ENCODE measurements at places on chromosomes 12 and 14.

DNA sequence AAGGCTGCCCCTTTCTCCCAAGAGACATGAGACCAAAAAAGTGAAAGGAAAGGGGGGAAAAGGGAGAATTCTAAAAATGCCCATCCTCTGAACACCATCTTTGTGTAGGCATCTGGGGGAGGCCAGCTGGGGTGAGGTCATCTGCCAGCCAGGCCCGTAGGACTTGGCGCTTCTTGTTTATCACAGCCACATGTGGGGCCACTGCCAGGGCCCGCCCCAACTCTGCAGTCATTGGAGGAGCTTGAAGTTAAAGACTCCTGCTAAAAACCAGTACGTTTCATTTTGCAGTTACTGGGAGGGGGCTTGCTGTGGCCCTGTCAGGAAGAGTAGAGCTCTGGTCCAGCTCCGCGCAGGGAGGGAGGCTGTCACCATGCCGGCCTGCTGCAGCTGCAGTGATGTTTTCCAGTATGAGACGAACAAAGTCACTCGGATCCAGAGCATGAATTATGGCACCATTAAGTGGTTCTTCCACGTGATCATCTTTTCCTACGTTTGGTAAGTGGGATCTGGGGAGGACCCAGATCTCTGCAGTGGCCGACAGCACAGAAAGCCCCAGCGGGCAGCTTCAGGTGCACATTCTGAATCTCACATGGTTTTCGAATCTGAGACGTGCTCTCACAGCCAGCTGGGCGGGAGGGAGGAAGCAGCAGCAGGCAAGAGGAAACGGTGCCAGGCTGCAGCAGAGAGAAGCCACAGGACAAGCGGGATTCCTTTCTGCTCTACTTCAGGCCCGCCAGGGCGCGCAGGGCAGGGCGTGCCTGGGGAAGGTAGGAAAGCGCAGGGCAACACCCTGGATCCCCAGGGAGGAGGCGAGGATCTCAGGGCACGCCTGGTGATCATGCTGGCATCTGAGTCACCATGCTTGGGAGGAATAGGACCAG is at the start of gene P2RX7:
Gene P2RX7, plus strand, starts transcription at position 276 of the 881 bp plus-strand sequence. Its CDS starts 95 bp downstream, at position 371.
- DNase-seq: peak; percentile 40

- DNase-seq: no peak
Observed at GRCh38 chr12:122139266-122139665, 34.8 kb downstream of the IL31 start.

DNA sequence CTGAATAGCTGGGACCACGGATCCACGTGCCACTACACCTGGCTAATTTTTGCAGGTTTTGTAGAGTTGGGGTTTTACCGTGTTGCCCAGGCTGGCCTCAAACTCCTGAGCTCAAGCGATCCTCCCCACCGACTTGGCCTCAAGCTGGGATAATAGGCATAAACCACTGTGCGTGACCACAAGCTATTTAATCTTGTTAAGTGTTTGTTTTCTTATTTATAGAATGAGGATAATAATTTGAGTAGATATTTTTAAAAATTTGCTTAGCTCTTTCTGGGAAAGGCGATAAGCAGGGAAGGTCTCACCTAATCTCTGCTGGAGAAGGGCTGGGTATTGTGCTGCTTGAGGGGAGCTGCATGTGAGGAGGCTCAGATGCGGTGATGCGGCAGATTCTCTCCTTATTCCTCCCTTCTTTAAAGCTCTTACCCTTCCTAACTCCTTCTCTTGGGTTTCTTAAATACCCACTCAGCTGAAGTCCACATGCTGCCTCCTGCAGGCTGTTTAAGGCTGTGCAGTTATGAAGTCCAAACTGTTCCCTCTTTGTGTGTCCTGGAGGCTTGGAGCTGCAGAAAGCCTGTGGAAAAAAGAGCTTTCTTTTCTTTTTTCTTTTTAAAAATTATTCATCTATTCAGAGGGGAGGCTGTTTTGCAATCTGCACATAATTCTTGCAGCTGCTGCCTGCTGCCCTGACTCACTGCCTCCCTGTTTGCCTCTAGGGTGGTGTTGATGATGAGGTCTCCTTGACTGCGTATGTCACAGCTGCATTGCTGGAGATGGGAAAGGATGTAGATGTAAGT is 37.9 kb downstream of the A2ML1 start:
- DNase-seq: peak; percentile 45

- no peak for DNase-seq
Observed at GRCh38 chr12:42707312-42708226, 118.0 kb upstream of the PRICKLE1 start.

DNA sequence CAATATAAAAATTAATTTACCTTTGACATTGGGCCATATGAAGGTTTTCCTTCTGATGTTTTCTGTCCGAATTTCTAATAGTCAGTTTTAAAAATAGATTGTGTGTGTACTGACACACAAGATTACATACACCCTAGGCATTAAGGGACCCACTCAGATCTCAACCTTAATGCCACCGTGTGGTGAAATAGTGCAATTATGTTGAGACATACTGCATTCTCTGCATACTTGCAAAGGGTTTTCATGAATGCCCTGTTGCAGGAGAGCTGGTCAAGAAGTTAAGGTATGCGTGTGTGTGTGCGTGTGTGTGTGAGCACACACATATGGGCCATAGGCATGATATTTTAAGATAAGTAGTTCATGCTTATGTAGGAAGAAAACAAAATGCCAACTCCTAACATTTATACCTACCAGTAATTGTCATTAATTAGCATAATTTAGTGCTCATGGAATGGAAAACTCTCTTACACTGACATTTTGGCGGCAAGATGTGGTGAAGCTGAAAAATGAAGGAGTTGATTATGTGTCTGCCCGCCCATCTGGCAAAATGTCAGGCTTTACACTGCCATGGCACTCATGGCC is 58.8 kb downstream of the PIK3C2G start:
- DNase-seq: peak; percentile 92

- no peak for DNase-seq
Observed at GRCh38 chr12:100953677-100954076, 159.1 kb downstream of the ANO4 start.

DNA sequence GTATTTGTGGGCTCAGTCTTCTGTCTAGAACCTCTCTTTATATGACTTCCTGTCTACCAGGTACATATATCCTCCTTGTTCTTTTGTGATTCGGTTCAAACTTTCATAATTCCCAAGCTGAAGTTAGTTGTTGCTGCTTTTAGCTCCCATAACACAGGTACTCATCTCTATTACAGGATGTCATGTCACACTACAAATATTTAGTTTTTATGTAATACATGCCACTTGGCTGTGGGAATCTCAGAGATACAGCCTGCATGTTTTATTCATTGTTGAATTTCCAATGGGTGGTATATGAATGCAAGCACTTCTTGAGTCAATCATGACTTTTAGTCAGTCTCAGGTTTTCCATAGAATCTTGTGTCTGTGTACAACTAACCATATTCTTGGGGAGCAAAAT is 122.7 kb downstream of the SINHCAF start:
- DNase-seq: no peak

DNA sequence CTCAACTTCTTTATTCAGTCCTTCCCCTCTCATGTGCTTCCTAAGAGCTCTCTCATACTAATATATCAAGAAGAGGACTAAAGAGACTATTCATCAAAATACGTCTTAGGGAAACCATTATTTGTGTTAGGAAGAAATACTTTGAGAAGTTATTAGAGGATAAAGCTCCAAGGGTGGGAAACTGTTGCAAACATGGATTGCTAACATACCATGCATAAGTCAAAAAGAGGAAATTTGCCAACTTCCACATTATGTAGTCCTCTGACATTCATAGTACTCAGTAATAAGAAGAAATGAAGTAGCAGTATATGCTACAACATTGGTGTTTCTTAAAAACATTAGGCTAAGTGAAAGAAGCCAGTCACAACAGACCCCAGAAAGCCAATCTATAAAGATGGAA is 128.8 kb upstream of the CLEC14A start:
- DNase-seq: peak; percentile 52

DNA sequence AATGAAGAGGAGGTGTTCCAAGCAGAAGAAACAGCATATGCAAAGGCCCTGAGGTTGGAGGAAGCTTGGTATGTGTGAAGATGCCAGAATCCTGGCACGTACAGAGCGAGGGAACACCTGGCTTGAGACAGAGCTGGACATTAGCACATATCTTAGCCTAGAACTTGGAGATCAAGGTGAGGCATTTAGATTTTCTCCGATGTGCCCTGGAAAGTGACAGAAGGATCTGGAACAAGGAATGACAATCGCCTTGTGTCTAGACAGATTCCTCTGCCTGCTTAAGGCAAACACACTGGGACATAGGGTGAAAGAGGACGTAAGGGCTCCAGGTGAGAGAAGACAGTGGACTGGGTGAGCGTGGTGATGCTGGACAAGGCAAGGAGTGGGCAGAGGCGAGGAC is 32.2 kb upstream of the NOS1 start:
- no peak for DNase-seq

GRCh38 chr12:6278439-6279255 is 31.8 kb upstream of the PLEKHG6 start:
- DNase-seq: peak; percentile 72

GRCh38 chr12:121114019-121114639 is 18.5 kb upstream of the P2RX7 start:
- DNase-seq: no peak

DNA sequence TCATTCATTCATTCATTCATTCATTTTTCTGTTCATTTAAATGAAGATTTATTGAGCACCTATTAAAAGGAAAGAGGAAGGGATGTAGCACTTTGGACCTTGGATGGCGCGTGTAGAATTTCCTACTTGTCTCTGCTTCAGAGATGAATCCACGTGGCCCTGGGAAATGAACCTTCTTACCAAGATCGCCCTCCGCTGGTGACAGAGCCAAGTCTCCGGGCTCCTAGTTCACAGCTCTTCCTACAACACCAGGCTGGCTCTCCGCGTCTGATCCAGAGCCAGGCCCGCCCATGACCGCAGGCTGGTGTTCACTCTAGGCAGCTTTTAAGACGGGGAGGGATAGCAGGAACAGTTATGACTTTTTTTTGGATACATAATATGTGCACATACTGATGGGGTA is 70.9 kb upstream of the PIWIL1 start:
- DNase-seq: no peak

- no peak for DNase-seq
Observed at GRCh38 chr14:103544388-103545218, 15.6 kb downstream of the TRMT61A start.

DNA sequence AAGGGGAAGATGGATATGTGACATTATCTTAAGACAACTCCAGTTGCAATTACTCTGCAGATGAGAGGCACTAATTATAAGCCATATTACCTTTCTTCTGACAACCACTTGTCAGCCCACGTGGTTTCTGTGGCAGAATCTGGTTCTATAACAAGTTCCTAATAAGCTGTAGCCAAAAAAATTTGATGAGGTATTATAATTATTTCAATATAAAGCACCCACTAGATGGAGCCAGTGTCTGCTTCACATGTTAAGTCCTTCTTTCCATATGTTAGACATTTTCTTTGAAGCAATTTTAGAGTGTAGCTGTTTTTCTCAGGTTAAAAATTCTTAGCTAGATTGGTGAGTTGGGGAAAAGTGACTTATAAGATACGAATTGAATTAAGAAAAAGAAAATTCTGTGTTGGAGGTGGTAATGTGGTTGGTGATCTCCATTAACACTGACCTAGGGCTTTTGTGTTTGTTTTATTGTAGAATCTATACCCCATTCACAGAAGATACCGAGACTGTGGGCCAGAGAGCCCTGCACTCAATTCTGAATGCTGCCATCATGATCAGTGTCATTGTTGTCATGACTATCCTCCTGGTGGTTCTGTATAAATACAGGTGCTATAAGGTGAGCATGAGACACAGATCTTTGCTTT is 36.9 kb downstream of the PSEN1 start:
- DNase-seq: peak; percentile 53

- DNase-seq: no peak
Observed at GRCh38 chr12:34198924-34199323, 176.6 kb downstream of the ALG10 start.

DNA sequence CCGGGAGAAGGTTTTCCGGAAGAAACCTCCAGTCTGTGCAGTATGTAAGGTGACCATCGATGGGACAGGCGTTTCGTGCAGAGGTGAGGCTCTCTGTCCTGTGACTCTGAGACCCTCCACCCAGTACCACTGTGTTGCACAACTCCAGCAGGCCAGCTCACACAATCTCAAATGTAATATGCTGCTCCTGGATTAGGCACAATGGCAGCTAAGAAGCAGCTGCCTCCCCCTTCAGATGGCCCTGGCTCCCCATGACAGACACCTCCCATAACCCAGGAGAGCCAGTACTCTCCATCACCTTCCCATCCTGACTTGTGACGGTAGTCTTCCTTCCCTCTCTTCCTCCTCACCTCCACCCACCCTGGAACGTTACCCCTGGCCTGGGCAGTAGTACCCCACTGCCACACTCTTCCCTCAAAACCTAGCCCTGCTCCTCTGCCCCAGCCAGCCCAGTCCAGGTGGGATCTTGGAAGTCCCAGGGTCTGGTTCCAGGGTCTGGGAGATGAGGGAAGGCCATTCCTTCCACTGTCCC is 2.1 kb downstream of the TNS2 start:
- DNase-seq: no peak

DNA sequence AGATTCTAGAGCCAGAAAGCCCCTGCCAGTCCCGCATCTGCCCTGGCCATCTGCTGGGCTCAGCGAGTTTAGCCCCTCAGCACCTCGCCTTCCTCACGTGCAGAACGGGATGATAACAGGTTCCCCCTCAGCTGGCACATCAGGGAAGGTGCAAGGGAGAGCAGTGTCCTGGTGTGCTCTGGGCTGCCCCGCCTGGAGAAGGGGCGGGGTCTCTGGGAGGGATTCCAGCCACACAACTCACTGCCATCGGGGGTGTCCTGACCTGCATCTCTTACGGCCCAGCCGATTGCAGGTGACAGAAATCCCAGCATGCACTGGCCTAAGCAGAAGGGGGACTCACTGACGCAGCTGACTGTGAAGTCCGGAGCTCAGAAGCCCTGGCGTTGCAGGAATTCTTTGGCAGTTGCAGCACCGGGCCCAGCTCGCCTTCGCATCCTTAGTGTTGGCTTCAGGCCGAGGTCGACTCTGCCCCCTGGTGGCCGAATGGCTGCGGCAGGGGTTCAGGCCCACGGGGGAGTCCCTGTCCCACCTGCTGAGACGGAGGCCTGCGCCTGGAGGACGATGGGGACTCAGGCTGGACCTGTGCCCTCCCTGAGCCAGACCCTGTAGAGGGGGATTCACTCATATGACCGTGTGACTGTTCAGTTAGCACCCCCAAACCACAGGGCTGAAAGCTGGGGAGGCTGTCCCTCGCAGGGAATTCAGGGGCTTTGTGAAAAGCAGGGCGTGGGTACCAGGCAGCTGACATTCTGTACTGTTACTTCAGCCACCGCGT is 178.6 kb downstream of the ADGRD1 start:
- peak; percentile 70 for DNase-seq

GRCh38 chr14:99951085-99951484 is 114.1 kb upstream of the EVL start:
- DNase-seq: no peak

DNA sequence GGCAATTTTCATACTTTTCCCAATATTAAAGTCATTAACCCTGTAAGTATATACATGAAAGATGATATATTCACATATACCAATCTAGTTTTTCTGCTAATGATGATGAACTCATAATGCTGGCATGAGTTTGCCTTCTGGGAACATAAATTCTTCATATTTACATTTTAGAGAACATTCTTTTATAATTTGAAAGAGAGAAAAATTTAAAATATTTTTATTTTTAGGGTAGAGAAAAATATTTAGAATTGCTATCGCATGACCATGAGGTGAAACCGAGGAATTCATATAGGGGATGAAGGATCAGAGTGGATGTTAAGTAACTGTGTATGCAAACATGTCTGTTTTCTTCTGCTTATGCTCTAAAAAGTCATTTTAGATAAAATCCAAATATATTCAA is 825.3 kb upstream of the FLRT2 start:
- peak; percentile 8 for DNase-seq

GRCh38 chr12:52155048-52155868 is 36.6 kb downstream of the KRT80 start:
- no peak for DNase-seq

Measured in fibroblast of upper back skin (primary cell).